SK-N-SH (cell line): ENCODE measurements at places on chromosomes 4 and X.
A peak's percentile ranks its signal among the peaks of the same experiment; 100 is the strongest.

DNA sequence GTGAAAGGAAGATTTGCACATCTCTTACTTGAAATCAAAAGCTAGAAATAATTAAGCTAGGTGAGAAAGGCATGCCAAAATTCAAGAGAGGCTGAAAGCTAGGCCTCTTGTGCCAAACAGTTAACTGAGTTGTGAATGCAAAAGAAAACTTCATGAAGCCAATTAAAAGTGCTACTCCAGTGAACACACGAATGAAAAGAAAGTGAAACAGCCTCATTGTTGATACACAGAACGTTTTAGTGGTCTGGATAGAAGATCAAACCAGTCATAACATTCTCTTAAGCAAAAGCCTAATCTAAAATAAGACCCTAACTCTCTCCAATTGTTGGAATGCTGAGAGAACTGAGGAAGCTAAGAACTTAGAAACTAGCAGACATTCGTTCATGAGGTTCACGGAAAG lies 122.3 kb downstream of the UNC5C start:
- DNase-seq, result no peak

- DNase-seq, result no peak
Measured at GRCh38 chr4:9894644-9895332, 113.4 kb downstream of the DRD5 start.

- no peak for DNase-seq
Measured at GRCh38 chr4:85956293-85956945, 403.4 kb downstream of the MAPK10 start.

GRCh38 chr4:113763029-113763285 lies 1.4 kb upstream of the CAMK2D start:
- no peak for DNase-seq

- peak; percentile 74 for DNase-seq
Measured at GRCh38 chrX:65528705-65529340, 5.8 kb downstream of the LAS1L start.

DNA sequence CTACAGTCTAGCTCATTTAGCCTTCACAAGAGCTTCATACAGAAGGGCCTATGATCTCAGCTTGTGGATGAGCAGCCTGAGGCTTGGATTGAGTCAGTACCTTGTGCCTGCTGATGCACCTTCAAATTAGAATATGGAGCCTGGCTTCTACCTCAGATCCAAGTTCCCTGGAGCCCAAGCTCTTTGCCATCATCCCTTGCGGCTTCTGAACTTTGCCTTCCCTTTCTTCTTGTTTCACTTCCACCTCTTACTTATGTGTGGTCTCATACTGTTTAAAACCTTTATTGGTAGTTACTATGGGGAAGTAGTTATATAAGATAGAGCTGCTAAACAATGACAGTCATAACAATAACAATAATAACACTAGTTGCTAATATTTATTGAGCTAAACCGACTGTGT lies 84.3 kb upstream of the AFF2 start:
- no peak for DNase-seq

GRCh38 chr4:126965877-126966276 lies 666.9 kb upstream of the INTU start:
- DNase-seq, result no peak

- DNase-seq, result no peak
Measured at GRCh38 chr4:119765951-119766350, 137.3 kb upstream of the PDE5A start.

DNA sequence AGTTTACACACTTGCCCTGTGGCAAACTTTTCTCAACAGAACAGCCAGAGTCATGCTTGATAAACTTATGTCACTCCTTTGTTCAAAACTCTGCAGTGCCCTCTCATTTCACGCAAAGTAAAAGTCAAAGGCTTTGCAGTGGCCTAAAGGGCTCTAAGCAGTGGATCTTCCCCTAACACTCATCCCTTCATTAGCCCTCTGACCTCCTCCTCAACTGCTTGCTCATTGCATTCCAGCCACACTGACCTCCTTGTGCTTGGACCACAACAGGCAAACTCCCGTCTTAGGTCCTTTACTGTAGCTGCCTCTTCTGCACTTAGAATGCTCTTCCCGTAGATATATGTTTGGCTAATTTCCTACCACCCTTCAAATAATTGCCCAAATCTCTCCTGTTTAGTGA lies 5.6 kb downstream of the PRDM5 start:
- DNase-seq, result no peak

GRCh38 chrX:8811611-8812010 lies 10.4 kb upstream of the FAM9A start:
- no peak for DNase-seq

DNA sequence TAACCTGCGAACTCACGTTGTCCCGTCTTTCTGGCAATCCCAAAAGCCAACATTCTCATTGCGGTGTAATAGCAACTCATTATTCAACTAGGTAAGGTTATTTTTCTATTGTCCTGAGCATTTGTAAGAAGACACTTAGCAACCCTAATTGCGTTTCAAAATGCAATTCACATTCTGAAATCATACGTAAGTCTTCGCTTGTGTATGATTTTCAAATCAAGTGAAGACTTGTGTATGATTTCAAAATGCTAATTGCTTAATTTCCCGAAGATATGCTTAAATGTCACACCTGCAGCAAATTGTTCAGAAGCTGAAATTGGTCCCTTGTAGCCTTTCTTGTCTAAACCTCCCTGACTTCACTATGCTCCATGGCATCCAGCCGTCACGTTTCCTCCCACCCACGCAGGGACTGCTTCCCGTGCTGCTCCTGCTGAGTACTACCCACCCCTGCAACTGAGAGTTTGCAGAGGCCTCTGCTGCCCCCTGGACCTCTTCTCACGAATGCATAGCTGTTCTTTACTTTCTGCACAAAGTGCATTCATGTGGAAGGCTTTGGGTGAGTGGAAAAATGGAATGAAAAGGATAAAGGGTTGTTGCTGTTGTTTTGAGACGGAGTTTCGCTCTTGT lies 40.8 kb upstream of the CLDN24 start:
- no peak for DNase-seq

GRCh38 chrX:8969378-8969777 lies 64.5 kb downstream of the FAM9B start:
- no peak for DNase-seq

DNA sequence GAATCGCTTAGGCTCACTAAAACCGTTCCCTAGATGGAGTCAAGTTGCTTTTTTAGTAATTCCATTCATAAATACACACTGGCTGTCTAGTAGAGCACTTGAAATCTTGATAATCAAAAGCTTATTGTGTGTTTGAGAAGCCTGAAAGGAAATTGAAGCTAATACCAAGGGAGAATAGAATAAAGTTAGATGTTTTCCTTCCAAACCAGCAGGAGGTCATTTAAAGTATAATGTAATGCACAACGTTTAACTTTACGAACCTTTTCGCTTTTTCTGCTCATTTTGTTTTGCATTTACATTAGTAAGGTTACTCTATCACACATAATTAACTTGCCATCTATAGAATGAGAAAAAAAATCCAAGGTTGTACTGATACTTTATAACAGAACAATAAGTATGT lies 440.9 kb downstream of the NKX6-1 start:
- no peak for DNase-seq

GRCh38 chr4:139692309-139693012 lies 26.8 kb downstream of the MGST2 start:
- peak; percentile 59 for DNase-seq

DNA sequence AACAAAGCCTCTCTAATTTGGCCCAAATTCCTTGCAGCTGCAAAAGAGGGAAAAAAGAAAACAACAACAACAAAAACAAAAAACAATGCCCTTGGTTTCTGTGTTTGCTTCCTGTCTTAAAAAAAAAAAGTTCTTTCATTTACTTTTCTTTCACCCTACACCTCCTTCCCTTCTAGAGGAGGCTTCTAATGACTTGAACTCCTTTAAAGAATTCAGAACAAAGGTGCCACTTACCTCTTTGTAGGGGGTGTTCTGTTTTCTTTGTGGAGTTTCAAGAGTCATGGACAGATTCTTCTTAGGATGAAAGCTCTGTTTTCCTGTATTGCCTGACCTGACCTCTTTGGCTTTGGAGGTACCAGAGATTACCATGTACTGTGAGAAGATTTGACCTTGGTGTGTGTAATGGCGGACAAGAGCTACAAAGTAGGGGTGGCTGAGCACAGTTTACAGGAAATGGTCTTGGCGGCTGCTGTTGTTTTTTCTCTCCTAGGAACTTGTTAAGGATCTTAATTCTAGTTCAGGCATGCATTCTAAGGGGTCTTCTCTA lies 72.4 kb upstream of the S100G start:
- DNase-seq, result no peak

DNA sequence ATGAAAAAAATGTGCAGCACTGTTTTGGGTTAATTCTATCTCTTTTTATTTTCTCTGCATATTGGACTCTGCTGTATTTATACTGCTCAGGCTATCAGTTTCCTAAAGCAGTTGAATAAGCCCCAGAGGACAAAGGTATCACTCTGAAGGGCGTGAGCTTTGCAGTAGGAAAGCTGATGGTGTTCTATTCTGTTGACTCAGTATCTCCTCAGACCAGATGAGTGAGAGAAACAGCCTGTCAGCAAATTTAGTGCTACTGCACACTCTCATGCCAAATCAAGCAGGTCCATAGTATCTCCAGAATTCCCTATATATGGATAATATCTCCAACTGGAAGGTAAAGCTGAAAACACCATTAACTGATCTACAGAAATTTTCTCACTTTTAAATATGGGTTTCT lies 132.3 kb upstream of the UGT8 start:
- DNase-seq, result no peak

GRCh38 chr4:649293-649625 lies 23.9 kb downstream of the PDE6B start:
- no peak for DNase-seq

DNA sequence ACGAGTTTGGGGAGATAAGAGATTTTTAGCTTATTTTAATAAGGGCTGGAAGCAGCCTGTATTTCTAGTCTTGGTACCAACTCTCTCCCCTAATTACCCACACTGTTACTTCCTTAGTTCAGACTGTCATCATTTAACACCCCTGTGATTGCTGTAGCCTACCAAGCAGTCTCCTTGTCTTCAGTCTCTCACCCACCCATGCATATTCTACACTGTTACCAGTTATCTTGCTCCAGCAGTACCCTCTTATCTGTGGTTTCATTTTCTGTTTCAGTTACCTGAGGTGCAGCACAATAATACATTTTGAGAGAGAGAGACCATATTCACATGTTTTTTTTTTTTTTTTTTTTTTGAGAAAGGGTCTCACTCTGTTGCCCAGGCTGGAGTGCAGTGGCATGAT lies 80.2 kb downstream of the DIAPH2 start:
- DNase-seq, result no peak

DNA sequence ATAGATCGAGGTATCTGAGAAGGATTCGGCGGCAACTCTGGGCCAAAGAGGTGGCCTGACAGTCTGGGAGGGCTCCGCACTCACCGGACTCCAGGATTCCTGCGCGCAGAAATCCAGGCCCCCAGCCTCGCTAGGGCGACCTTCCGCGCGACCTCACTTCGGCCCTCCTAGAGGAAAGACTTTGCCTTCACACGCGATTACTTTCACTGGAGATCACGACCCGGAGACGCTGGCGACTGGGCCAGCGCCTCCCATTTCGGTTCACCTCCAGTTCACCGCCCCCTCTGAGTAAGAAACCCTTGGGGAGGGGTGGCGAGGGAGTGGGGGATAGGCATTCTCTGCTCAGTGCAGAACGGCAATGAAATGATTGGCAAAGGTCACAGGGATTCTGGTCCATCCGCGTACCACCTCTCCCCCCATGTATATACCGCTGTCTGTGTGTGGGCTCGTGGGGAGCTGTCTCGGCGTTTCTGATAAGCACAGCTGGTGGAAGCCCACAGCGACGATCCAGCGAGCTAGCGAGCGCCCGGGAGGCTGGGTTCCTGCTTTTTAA lies 2.5 kb downstream of the POU3F4 start:
- peak; percentile 10 for DNase-seq

GRCh38 chr4:153623491-153623890 lies 60.6 kb upstream of the TLR2 start:
- DNase-seq, result no peak

DNA sequence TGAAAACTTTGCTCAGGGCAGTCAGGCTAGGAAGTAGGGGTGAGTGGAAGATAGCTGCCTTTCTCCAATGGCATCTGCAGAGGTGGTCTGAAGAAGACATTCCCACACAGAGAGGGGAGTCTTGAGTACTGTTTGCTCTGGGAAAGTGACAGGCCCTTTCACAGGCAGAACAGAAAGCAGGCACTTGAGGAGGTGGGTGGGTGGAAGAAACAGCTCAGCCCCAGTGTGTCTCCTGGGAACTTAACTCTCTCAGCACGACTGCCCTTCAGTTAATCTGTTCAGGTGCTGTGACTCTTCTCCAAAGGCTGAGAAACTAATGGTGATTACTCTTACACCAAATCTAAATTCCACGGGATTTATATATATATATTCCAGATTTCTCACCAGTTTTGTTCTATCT lies 28.3 kb downstream of the ENOPH1 start:
- no peak for DNase-seq

DNA sequence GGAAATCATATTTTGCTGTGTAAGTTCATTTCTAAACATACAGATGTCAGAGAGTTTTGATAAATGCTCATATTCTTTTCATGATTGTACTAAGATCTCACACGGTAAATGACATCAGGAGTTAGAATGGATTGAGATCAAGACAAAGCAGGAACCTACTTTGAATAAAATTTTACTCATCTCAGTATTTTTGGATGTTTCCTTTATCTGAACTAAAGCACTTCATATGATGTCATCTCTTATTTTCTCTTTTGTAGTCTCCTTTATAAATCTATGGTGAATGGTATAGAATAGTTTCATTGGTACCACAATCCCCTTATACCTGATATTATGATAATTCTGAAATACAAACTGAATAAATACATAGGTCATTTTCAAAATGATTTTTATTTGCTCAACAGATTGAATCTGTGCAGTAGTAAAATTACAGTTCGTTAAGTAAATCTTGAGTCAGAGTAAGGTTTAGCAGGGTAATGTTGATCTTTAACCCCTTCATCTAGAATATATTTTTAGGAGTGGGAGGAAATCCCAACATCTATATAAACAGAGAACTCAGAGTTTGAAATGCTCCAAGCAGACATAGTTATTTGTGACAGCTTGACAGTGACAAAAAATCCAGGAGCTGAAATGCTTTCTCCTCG lies 180.0 kb downstream of the MGST2 start:
- no peak for DNase-seq

DNA sequence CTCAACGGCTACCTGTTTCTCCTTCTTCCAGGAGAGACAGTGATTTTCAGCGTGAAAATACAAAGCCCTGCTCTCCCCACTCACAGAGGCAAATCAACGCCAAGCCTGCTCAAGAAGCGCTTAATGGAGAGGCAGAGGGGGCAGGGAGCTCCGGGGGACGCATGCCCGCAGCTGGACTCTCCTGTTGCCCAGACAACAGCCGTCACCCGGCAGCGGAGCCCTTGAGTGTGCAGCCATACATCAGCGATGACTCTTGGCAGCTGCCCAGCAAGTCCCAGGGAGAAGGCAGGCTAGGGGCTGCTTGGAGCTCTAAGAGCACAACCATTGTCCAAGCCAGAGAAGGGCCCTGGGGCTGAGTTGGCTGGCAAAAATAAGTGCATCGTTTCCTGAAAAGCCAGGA lies 71.0 kb upstream of the AFAP1 start:
- peak; percentile 96 for DNase-seq

DNA sequence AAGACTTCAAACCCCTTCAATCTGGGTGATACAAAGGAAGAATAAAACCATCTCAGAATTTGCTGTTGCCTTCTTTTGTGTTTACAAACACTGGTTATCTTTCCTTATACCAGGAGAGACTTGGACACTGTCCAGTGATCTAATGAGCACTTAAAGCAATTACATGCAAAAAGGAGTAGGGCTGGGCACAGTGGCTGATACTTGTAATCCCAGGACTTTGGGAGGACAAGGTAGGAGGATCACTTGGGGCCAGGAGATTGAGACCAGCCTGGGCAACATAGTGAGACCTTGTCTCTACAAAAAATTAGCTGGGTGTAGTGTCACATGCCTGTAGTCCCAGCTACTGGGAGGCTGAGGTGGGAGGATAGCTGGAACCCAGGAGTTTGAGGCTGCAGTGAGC lies 95.7 kb upstream of the DRD5 start:
- no peak for DNase-seq
